ENCODE measurements at places on chromosomes 4 and X. TPM values are rescaled to one million over a fixed set of nuclear protein-coding genes. Genes with fewer than 3 reads are reported as not detected.

The COL4A5 gene
- 211 TPM for total RNA-seq

The SPATA4 gene
- not detected for total RNA-seq

The RNF128 gene
- total RNA-seq: not detected

The SMIM10L2A gene
- 0.40 TPM for total RNA-seq

The UGT2B10 gene
- total RNA-seq: not detected

The IL13RA2 gene
- not detected for total RNA-seq

The HS3ST1 gene
- not detected for total RNA-seq

The NIPAL1 gene
- total RNA-seq: 0.48 TPM

The GABRE gene
- 1.0 TPM for total RNA-seq

The MAGEE1 gene
- total RNA-seq: 4.4 TPM

The MAGEA1 gene
- not detected for total RNA-seq

The TMPRSS11F gene
- not detected for total RNA-seq

The PAGE2 gene
- not detected for total RNA-seq

The NSUN7 gene
- total RNA-seq: 2.4 TPM
